ENCODE measurements at places on chromosomes 3 and 15. TPM values are rescaled to one million over a fixed set of nuclear protein-coding genes. Genes with fewer than 3 reads are reported as not detected.

DNA sequence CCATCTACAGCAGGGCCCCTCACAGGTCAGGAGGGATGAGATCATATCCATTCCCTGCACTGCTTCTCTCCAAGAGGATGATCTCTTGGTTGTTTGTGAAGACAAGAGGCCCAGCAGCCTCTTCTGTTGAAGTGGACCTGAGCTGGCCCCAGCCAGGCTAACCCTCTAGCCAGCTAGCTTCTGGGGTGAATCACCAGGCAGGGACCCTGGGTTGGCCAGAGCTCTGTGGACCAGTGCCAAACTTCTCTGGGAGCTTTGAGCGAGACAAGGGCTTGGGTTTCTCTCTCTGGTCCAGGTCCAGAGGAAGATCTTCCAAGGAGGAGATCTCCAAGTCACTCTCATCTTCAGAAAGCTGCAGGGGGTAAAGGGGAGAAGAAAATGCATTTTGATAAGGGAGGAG lies 52.7 kb downstream of the CLDN18 start:
- no peaks in the 10 kb centered on the region for H3K36me3 ChIP-seq
- H3K4me1 ChIP-seq = no peaks in the 10 kb centered on the region
- no peak for DNase-seq
- no peak overlapping the region for H3K4me3 ChIP-seq

- H3K4me1 ChIP-seq = no peaks in the 10 kb centered on the region
- no peaks in the 10 kb centered on the region for H3K27me3 ChIP-seq
- no peak overlapping the region for H3K27ac ChIP-seq
These were observed 16.2 kb upstream of the SLC6A6 start for GRCh38 chr3:14386254-14386653.

DNA sequence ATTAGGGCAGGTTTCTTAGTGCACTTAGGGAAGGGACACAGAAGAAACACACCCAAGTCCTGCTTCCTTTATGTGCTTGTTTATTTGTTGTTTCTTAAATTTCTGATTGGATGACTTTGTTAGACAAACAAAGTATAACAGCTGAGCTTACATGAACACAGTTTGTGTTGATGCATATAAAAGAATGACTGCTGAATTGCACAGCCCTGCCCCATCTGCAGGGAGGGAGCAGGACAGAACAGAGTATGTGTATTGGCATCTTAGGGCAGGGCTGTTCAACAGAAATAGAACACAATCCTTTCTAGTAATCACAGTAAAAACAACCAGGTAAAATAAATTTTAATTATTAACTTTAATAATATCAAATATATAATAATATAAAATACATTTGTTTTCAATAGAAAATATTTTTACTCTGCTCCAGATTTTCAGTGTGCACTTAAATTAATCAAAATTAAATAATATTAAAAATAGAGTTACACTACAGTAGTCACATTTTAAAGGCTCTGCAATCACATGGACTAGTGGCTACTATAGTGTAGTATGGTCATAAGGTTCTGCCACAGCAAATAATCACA lies 198.4 kb downstream of the ZNF621 start:
- H3K4me3 ChIP-seq = no peak overlapping the region
- H3K4me1 ChIP-seq = no peaks in the 10 kb centered on the region
- H3K36me3 ChIP-seq = no peaks in the 10 kb centered on the region
- no peak overlapping the region for H3K27ac ChIP-seq
- no peaks in the 10 kb centered on the region for H3K27me3 ChIP-seq

DNA sequence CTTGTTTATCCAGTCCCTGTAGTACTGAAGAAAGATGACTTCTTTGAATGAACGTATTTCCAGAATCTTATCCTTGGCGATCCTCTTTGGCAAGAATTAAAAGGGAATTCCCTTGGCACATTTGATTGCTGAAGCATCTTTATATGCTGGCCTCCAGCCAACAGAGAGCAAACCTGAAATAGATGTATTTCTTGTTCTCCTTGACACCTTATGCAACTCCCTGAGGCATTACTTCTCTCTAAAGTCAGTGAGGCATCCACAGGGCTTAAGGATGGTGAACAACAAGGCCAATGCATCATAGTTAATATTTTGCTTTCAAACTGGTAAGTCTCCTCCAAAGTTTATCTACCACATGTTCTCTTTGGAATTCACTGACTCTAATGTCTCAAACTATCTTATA lies 450.9 kb upstream of the THRB start:
- H3K27me3 ChIP-seq = no peaks in the 10 kb centered on the region
- no peak for DNase-seq
- H3K4me3 ChIP-seq = no peak overlapping the region
- no peak overlapping the region for H3K27ac ChIP-seq
- no peaks in the 10 kb centered on the region for H3K4me1 ChIP-seq
- H3K36me3 ChIP-seq = no peaks in the 10 kb centered on the region

The COL6A6 gene
- total RNA-seq = 1.6 TPM

Data from breast epithelium (tissue), 4 donors.